LNCaP clone FGC (cell line): ENCODE measurements at places on chromosomes 12 and 14.

- no peak for DNase-seq
Measured at GRCh38 chr12:111304642-111305071, 64.2 kb downstream of the PHETA1 start.

GRCh38 chr12:29599381-29599780, 101.9 kb upstream of the OVCH1 start:
- DNase-seq = no peak

DNA sequence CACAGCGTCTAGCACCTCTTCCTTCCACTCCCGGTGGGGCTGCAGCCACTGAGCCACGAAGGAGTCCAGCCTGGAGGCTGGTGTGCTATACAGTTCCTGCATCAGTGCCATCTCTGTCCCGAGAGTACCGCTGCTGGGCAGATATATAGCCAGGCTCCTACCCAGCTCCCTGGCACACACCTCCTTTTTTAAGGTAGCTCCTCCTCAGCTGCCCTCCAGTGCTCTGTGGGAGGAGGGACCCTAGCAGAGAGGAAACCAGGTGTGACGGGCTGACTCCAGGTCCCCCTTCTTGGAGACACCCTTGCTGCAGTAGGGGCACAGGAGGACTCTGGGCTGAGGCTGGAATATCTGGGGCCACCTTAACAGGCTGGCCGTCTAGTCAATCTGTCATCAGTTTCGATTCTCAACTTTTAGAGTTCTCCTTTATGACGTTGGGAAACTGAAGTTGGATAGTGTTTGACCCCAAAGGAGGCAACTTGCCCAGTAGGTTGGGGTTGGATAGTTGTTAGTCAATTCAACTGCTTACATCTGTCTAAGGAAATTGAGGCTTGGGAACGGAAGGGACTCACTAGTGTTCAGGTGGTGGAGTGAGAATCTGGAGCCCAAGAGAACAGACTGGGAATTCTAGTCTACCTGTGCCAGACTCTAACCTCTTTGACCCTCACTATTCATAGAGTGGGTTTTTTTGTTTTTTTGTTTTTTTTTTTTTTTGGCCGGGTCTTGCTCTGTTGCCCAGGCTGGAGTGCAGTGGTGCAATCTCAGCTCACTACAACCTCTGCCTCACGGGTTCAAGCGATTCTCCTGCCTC, at the start of gene OASL:
TSS of gene OASL (minus strand) at position 386 of the 808 bp plus-strand sequence. CDS start at position 111, 275 bp downstream.
- DNase-seq = no peak

DNA sequence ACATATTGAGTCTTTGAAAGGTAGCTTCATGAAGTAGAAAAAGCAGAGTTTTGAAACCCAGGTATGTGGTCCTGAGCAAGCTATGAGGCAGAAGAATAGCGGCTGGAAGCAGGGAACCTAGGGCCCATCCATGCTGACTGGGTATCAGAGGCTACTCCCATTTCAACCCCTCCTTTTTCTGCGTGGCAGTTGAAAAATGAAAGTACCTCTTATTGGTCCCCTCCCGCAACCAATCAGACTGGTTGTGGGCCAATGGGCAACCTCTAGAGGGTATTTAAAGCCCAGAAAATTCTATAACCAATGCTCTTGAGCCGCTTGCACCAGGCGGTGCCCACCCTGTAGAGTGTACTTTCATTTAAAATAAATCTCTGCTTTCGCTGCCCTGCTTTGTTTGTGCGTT, 1.6 kb upstream of the SNRPF start:
- no peak for DNase-seq

- no peak for DNase-seq
Measured at GRCh38 chr14:74179856-74180255, 59.4 kb upstream of the VSX2 start.

GRCh38 chr12:89878950-89879349, 170.3 kb upstream of the ATP2B1 start:
- DNase-seq = no peak

DNA sequence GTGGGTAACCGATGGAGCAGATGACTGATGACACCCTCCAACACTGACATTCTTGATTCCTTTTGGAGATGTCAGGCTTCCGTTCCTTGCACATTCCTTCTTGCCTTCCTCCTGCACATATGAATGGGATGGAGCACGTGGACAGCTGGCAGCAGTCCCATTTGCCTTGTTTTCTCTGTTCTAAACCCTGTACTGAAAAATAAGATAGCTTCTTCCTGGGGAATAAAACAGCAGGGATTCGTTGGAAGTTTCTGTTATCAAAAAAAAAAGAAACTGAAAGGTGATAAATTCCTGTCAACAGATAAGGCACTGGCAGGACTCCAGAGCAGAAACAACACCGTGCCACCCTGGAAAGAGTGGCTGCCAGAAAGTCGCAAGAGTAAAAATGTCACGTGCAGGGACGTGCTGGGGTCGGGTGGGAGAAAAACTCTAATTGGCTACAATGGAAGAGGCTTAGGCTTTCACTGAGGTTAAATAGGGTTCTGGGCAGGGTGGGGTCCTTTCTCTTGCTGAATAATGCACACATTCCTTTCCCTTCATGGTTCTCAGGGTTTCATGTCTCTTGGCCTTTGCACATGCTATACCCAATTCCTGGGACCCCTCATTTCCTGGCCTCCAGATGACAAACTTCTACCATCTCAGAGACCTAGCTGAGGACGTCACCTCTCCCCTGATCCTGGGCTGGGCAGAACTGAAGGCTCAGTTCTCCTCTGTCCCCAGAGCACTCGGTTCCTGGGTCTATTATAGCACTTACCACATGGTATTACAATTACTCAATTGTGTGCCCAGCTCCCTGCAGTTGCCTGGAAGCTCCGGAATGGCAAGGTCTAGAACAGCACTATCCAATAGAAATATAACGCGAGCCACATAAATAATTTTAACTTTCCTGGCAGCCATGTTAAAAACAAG, 7.0 kb upstream of the NUAK1 start:
- no peak for DNase-seq
